ENCODE measurements at places on chromosomes 4 and X.
A peak's percentile ranks its signal among the peaks of the same experiment; 100 is the strongest.

DNA sequence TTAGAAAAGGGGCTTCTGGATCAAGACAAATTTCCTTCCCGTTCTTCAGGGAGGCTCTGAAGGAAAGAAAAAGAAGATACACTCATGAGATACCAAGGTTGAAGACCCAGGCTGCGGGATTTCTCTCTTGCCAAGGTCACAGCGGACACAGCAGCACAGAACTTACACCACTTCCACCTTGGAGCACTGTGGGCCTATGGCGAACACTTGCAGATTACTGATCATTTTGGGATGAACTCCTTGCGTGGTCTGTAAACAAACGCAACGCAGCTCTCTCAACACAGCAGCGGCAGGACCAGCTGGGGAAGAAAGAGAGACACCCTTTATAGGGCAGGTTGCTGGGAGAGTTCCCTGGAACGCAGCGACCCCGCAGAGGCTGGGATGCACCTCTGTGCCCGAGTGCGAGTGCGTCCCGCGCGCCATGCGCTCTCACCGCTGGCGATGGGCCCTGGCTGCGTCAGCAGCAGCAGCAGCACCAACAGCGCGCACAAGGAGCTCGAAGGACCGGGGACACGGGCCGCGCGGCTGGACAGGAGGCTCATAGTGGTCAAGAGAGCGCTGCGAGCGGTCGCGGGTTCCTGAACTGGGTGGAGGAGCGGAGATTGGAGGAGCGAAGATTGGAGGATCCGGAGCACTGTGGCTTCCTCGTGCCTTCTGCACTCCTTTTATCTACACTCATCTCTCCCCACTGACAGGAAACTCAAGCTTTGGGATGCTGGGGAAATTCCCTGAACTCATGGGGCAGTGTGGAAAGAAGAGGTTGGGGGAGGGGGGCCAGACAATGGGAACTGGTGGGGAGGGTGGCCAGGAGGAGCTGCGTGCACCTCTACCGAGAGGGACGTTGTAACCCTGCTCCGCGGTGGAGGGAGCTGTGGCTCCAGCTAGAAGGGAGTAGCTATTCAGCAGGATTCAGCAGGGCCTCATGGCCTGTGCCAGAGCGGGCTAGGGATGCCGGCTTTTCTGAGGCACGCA lies at the start of gene CXCL5:
TSS of gene CXCL5 (minus strand) at position 638 of the 972 bp plus-strand sequence. CDS start at position 542, 96 bp downstream.
- DNase-seq = peak; percentile 26

DNA sequence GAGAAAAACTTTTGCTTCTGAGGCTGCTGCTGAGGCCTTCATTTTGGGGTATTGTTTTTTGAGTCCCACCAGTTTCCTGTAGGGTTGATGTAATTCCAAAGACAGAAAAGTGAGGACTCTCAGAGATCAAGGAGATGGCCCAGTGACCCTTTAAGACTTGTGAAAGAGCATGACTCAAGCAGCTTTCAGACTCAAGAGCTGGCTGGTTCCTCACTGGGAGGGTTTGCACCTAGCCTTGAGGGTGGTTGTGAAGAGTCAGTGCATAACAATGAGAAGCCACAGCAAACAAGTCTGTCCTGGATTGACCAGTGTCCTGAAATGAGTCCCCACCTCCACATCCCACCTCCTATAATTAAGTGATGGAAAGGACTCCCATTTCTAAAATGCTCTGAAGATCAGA lies 89.2 kb downstream of the NHS start:
- DNase-seq = no peak

DNA sequence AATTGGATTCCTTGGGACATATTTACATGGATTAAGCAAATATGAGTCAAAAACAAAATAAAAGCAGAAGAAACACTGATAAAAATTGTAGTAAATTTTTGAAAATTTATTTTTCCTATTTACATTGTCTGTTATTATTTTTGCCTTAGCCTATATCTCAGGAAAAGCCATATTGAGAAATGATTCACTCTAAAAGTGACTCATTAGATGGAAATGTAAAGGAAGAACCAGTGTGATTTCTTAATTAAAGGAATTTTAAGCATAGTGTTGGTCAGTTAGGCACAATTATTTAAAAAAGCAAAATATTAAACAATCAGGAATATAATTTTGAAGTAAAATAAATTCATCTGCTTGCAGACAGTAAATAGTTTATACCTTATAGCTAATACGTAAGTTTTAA lies 167.4 kb upstream of the NAP1L5 start:
- DNase-seq = no peak

DNA sequence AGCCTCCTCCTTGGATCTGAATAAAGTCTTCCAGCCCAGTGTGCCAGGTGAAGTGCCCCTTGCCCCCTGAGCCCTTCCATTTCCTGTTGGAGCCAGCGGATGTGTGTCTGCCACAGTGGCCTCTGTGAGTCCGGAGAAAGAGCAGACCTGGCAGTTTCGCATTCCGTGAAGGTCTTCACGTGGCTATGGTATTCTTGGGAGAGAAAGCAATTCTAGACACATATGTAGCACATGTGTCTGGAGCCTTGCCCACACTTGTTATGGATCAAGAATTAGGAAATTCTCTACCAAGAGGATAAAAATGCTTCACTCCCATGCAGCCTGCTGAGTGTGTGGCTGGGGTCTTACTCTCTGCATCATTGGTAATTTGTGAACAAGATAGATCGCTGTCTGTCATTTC lies 130.9 kb downstream of the REPS2 start:
- peak; percentile 39 for DNase-seq

DNA sequence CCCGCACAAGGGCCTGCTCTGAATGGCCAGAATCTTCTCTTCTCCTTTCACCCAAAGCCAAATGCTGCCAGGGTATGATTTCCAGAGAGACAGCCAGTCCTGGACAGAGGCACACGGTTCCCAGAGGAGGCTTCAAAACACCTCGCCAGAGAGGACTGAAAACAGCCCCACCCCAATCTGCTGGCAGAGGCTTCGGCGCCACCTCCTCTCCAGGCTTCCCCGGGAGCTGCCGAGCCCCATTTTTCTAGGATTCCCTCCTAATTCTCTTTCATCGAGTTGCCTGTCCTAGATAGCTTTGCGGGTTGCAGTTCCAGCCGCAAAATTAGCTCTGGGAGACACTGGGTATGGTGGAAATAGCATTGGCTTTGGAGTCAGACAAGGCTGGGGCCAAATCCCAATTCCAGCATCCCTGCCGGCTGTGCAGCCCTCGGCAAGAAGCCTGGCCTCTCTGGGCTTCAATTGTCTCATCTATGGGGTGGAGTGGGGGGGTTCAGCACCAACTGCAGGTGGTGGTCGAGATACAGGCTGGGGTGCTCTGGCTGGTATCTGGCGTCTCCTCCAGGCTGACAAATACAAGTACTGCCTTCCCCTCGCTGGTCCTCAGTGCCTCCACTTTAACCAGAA lies 22.6 kb downstream of the PPP2R2C start:
- DNase-seq = no peak

DNA sequence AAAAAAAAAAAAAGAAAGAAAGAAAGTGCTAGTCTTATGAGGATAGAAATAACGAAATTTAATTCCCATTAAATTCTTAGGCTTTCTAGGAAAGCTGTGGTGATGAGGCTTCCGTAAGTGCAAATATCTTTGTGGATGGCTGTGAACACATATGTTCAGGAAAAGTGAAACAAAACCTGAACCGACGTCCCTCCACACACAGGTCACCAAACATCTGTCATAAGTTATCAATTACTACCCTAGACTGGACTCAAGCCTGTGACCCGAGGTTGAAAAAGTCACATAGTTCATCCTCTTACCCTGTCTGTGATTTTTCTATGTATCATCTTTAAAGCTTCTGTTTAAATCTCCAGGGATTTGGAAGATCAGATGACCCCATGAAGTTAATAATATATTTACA lies 24.8 kb downstream of the HHIP start:
- DNase-seq = no peak

- DNase-seq = no peak
Measured at GRCh38 chr4:82599336-82599735, 37.5 kb upstream of the TMEM150C start.

- no peak for DNase-seq
Measured at GRCh38 chrX:110145854-110146253, 142.9 kb downstream of the TMEM164 start.

GRCh38 chr4:20266215-20267082 lies 14.7 kb downstream of the SLIT2 start:
- DNase-seq = no peak

All from muscle of arm (tissue), 14 donors.